ENCODE measurements at places on chromosomes 5 and 9.

DNA sequence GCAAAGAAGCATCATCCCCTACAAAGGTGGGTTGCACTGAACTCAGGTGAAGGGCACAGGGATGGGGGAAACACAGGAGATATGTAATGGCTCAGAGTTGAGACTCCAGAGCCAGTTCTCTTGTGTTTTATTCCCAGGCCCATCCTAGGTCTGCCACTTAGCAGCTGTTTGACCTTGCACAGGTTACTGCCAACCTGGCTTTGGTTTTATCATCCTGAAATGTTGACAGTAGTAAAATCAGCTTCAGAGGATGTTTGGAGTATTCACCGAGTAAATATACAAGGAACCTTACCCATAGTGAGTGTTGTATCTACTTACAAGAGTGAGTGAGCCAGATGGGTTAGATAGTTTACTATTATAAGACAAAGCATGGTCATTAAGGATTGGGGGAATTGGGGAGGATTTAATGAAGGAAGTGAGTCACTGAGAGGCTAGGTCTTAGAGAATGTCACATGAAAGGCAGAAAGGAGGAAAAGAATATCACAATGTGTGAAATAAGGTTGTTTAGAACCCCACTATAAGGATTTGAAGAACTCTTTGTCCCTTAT, 141.3 kb downstream of the MAN2A1 start:
- DNase-seq, result no peak

DNA sequence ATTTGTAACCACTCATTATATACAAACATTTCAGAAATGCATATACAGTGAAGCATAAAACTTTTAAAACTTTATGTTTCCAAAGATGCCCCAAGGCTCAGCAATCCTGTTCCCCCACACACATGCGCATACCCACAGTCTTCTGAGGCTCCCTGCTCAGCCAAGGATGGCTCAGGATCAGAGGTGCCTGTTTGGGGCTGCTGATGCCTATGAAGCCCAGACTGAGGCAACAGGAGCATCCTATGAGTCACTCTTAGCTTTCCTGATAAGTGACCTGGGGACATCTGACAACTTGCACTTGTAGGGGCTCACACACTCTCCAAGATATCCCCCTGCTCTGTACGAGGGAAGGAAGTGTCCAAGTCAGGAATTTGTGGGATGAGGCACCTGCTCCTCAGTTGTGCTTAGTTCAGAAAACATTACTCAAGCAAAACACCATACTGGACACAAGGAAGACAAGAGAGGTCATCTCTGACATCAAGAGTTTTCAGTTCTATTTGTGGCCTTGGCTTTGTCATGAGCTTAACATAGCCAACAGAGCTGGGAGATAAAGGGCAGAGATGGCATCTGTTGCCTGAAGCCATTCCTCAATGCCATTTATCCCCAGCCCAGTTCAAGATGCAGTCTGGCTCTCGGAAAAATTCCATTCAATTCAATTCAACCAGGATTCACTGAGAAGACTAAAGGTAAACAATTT, 62.3 kb downstream of the NIPSNAP3B start:
- DNase-seq, result no peak

DNA sequence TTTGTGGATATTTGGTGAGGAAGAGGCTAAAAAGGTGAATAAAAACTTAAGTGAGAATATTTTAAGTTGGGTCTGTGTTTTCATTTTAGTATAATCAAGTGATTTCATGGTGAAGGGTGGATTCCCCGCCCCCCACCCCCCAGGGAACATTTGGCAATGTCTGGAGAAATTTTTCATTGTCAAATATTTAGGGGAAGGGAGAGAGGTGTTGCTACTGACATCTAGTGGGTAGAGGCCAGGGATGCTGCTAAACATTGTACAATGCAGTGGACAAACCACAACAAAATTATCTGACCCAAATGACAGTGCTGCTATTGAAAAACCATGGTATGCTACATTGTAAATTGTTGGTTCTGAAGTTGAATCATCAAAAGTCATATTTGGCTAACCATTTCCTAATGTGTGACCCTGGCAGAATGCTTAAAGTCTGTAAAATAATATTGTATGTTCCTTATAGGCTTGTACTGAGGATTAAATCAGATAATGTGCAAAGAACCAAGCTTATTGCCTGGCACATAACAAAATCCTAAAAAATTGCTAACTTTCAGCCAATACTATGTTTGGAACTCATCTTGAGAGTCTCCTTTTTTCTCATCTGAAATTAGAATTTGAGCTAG, 5.6 kb downstream of the C5orf24 start:
- no peak for DNase-seq

GRCh38 chr5:118616281-118616680, 372.1 kb downstream of the DTWD2 start:
- DNase-seq, result no peak

DNA sequence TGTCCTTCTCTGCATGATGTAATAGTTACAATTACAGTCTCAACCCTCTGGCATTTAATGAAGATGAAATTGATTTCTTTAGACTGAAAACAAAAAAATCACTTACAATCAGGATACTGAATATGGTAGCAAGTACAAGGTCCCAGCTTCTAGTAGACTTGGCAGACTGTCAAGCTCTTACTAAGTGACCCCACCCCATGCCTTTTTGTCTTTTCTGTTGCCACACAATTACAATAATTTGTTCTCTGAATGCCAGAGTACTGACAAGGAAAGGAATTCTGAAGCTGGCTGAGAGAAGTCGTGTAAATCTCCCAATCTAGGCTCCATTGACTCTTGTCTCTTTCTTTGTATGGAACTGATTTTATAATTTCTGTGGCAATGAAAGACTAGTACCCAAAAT, 154.2 kb downstream of the TMC1 start:
- DNase-seq, result no peak

DNA sequence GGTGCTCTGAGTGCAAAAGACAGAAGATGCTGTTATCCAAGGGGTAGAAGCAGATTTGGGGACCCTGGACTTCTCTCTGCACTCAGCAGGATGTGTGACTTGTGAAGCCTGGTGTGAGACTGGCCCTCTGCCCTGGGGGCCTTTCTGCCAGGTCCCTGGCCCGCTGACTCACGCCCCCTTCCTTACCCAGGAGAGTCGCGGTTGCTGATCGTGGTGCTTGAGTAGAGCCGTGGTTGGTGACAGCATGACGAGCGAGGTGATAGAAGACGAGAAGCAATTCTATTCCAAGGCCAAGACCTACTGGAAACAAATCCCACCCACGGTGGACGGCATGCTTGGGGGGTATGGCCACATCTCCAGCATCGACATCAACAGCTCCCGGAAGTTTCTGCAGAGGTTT, 6.5 kb downstream of the NTMT1 start:
- no peak for DNase-seq

GRCh38 chr5:15785531-15785981, 285.6 kb downstream of the FBXL7 start:
- DNase-seq, result no peak

- no peak for DNase-seq
These were observed 91.6 kb downstream of the CARTPT start for GRCh38 chr5:71810471-71811195.

GRCh38 chr9:21967169-21967568, 27.0 kb downstream of the CDKN2A start:
- DNase-seq, result no peak

- no peak for DNase-seq
These were observed 37.8 kb downstream of the CDH6 start for GRCh38 chr5:31231177-31231838.

DNA sequence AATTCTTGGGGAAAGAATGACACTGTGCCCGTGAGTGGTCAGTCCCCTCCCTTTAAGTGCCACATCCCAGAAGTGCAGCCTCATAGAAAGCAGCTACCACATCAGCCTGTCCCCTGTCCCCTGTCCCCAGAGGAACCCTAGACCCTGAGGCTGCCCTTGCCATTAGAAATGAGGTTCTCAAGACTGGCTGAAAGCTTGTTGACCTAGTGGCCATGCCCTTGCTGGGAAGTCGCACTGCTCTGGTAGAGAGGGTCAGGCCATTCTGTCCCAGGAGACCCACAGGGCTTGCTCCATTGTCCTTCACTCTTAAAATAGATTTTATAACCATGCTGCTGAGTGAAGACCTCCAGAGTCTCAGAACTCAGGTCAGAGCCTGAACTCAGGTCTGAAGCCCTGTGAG, 184.5 kb downstream of the RGS3 start:
- no peak for DNase-seq

- no peak for DNase-seq
These were observed 39.8 kb downstream of the AK8 start for GRCh38 chr9:132838291-132838690.

DNA sequence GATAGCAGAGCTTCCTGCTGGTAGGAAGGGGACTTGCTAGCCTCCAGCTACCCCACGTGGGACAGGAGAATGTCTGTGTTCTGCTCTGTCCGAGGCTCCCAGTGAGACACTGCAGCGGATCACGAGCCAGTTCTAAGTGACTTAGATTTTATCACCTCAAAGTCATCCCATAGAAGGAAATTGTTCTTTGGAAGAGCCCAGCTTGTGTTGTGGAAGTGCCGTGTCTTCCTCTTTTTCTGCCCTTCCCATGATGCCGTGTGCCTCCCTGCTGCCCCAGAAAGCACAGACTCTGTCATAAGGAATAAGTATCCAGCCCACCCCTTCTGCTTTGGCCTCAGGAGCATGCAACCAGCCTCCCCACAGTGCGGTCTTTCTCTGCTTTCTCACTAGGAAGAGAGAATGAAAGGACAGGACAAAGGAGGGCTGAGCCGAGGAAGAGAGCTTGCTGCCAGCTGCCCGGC, 35.6 kb downstream of the RUFY1 start:
- no peak for DNase-seq

GRCh38 chr5:31408814-31409213, 123.1 kb downstream of the DROSHA start:
- DNase-seq, result no peak

DNA sequence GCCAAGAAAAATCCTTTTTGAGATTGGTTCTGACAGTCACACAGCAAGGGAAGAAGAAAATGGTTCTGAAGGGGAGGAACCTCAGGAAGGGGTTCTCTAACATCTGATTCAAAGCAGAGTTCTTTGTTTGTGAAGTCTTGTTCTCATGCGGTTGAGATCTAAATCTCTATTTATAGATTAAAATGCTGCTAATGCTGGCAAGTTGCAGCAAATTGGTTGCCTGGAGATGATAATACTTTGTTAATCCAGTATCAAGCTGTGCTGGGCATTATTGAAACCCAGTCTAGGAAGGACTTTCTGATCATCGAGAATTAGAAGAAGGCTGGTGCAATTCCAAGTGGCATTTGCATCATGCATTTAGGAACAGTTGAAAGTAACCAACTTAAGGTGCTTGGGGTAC, 34.0 kb upstream of the SLC28A3 start:
- no peak for DNase-seq

DNA sequence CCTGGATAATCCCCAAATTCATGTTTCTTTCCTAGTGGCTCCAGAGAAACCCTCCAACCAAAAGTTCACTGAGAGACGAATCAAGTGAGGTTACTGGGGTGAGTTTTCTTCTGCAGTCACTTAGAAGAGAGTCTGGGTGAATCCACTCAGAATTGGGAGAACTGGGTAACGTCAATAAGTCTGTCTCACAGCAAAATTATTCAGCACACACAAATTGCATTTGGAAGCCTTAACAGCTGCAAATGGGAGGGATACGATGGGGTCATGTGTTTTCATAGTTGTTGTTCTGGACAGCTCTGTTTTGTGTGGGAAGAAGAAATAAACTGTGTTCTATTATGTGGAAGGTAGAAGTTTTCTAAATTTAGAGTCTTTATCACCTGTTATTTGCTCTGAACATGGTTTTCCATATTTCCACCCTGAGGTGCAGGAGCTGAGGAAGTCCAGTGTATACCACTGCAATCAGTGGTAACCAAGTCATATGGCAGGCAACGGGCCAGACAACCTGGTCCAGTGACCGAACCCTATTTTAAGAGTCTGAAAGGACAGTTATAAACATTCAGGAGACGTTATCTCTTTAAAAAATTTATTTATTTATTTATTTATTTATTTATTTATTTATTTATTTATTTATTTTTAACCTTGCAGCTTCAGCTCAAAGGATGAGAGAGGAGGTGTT, 21.9 kb downstream of the MARCHF3 start:
- no peak for DNase-seq

GRCh38 chr9:6870650-6871477, 113.1 kb downstream of the KDM4C start:
- no peak for DNase-seq

- no peak for DNase-seq
These were observed 2.9 kb downstream of the SPTAN1 start for GRCh38 chr9:128555180-128555721.

DNA sequence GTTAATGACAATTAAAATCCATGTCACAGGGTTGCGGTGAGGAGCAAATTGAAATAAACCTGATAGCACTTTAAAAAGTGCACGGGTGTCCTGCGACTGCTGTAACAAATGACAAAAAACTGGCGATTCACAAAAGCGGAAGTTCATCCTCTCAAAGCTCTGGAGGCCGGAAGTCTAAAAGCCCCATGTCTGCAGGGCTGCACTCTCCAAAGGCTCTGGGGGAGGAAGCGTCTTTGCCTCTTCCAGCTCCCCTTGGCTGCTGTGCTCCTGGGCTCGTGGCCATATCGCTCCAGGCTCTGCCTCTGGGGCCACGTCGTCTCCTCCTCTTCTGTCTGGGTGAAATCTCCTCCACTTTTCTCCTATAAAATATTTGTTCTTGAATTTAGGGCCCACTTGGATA, 273.9 kb upstream of the IRX2 start:
- DNase-seq, result no peak

- DNase-seq, result no peak
These were observed 54.6 kb downstream of the KCNT1 start for GRCh38 chr9:135756576-135756975.

GRCh38 chr5:36181774-36182173, 29.9 kb downstream of the SKP2 start:
- no peak for DNase-seq

GRCh38 chr9:94729199-94729598, 2.7 kb downstream of the AOPEP start:
- DNase-seq, result no peak

DNA sequence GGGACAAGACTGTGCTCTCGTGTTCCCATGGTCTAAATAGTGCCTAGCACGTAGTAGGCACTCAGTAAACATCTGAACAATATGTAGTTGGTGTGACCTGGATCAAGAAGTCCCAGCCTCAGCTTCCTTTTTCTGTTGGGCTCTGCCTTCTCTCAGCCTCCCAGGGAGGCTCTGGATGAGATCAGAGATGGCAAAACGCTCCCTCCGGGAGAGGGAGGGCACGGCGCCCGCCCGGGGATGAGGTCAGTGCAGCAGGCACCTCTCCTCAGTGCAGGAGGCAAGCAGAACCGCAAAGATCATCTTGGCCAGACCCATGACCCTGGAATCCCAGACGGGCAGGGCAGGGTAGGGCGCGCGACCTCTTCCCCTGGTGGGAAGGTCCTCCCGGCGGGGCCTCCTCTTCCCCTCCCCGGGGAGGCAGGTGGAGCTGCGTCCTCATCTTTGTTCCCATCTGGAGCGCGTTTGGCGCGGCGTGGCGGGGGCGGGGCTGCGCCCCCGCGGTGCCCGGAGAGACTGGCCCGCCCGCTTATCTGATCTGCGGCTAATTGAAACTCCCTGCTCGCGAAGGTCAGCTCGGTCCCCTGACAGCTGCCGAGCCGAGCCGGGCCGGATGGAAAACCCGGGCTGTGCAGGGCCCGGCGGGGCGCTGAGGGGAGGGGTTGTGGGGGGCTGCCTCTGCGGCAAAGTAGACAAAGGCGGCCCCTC, 60.9 kb downstream of the CXXC5 start:
- peak; percentile 70 for DNase-seq

GRCh38 chr5:56631719-56632118, 183.6 kb upstream of the MAP3K1 start:
- DNase-seq, result no peak
